Amygdala (tissue), 56 donors: ENCODE measurements at places on chromosomes 16 and 17.

- DNase-seq: no peak
Measured at GRCh38 chr16:58212824-58213655, 15.1 kb upstream of the CSNK2A2 start.

- DNase-seq: no peak
Measured at GRCh38 chr17:76537578-76538280, at the start of gene CYGB. Gene CYGB (minus strand): TSS chr17:76537709. CDS start chr17:76537542, 167 bp downstream.

- no peak for DNase-seq
Measured at GRCh38 chr17:68425979-68426378, 31.3 kb downstream of the WIPI1 start.

GRCh38 chr16:35011-35677 is 18.3 kb downstream of the POLR3K start:
- no peak for DNase-seq

- no peak for DNase-seq
Measured at GRCh38 chr16:23343643-23344612, 41.8 kb downstream of the SCNN1B start.

- no peak for DNase-seq
Measured at GRCh38 chr17:48546924-48547807, 2.3 kb upstream of the HOXB2 start.

GRCh38 chr16:76343769-76344168 is 66.6 kb downstream of the CNTNAP4 start:
- no peak for DNase-seq

GRCh38 chr16:27952811-27953210 is 110.7 kb downstream of the GSG1L start:
- DNase-seq: no peak

DNA sequence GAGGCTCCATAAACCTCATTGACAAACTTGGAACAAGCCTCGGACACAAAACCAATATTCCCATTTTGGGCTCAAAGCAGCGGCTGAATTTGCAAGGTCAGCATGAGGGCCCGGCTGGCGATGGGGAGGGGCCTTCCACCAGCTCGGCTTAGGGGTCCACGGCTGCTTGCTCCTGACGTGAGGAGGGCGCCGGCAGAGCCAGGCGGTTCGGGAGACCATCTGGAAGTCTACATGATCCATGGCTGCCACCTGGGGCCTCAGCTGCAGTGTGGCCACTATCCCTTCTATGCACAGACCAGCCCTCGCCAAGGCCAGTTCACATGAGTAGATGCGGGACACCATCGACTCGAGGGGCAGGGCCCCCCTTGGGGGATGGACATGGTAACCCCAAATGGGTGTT is 39.1 kb downstream of the NDEL1 start:
- DNase-seq: no peak

- DNase-seq: no peak
Measured at GRCh38 chr17:60914078-60914477, 236.4 kb downstream of the BCAS3 start.

DNA sequence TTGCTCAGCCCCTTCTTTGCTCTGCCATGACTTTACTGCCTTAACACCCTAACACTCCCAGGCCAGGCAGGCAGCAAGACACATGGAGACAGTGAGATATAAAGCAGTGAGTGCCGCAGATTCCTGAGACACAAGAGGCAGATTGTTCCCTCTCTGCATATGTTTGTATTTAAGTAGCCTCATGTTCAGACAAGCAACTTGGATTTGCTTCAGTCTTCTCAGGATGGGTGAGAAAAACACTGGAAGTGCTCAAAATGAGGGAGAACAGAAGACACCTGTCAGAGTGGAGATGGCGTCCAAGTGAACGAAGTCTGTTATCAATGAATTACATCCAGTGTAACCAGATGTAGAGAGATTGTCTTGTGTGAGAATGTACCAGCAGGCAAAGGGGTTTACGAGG is 86.8 kb downstream of the CES1 start:
- no peak for DNase-seq

GRCh38 chr17:63075969-63076368 is 109.9 kb downstream of the TANC2 start:
- no peak for DNase-seq

- no peak for DNase-seq
Measured at GRCh38 chr17:56824503-56824902, 9.2 kb downstream of the C17orf67 start.

DNA sequence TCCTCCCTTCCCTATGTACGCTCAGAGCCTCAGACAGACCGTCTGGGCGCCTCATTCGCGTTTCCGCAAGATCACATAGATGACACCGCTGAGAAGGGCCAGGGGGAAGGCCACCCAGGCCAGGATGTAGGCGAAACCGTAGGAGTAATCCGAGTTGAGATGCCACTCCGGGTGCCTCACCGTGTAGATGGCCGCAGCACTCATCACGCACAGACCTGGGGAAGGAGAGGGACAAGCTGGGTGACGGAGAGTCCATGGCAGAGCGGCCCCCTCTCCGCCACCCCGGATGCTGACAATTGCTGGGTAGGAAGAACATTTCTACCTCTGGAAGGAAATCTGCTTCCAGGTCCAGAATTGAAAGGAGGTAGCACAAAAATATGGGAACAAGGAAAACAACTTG is 34.3 kb downstream of the PMP22 start:
- no peak for DNase-seq

DNA sequence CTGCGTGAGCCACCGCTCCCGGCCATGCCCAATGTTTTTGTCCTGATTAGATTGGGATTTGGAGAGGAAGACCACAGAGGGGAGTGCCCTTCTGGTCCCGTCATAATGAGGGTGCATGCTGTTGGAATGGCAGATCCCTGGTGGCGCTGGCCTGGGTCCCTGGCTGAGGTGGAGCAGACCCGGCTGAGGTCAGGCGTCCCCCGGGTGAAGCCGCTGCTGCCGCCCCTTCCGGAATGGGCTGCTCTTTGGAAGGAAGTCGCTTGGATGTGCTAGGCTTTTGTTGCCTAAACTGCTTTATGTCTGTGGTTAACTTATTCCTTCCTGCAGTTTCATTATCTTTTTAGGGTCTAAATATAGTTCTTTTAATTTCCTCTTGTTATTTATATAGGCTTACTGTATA is 120.3 kb upstream of the CHMP6 start:
- no peak for DNase-seq

GRCh38 chr17:10172241-10172741 is 26.1 kb downstream of the GAS7 start:
- no peak for DNase-seq

- no peak for DNase-seq
Measured at GRCh38 chr17:83194186-83194561, 114.8 kb downstream of the METRNL start.

DNA sequence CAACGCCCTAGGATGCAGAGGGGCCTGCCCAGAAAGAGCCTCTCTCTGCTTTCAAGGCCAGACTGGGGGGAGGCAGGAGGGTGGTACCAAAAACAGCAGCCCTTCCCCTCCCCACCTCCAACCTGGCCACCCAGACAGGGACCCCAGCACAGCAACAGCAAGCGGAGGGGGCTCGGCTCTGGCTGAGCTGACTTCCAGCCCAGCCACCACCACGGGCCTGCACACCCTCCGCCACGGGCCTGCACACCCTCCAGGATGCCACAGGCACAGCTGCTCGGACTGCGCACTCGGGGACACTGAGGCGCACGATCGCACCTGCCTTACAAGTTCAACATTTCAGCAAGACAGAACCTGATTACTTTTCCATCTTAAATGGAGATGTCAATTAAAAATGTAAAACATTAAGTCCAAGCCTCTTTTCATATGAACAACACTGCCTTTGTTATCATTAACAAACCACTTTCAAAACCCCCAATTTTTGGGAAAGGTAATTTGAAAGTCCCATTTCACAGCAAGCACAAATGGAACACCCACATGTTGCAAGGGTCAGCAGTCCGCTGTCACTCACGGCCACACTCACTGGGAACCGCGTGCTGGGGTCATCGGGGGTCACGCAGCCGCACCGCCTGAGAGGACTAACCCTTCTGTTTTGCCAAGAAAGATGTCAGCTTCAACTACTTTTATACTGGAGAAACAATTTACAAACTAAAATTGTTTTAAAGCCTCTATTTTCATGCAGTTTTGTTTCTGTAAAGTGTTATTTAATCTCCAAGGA is 76.4 kb downstream of the ANKRD11 start:
- DNase-seq: no peak

DNA sequence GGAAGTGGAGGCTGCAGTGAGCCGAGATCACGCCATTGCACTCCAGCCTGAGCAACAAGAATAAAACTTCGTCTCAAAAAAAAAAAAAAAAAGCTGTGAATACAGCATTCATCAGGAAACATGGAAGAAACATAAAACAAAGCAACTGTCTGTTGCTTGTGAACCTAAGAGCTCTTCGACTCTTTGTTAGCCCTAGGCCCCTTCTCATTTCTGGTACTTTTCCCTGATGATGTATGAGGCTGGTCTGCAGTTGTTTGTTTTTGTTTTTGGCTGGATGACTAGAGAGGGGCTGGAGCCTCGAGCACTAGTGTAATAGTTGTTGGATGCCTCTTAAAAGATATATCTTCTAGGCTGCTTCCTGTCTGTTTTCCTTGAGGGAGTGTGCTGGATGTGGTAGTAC is 113.5 kb downstream of the MAP2K6 start:
- DNase-seq: no peak

GRCh38 chr17:77571155-77571981 is 387.1 kb upstream of the TNRC6C start:
- no peak for DNase-seq

- DNase-seq: no peak
Measured at GRCh38 chr16:85711982-85712587, 23.3 kb upstream of the GINS2 start.

DNA sequence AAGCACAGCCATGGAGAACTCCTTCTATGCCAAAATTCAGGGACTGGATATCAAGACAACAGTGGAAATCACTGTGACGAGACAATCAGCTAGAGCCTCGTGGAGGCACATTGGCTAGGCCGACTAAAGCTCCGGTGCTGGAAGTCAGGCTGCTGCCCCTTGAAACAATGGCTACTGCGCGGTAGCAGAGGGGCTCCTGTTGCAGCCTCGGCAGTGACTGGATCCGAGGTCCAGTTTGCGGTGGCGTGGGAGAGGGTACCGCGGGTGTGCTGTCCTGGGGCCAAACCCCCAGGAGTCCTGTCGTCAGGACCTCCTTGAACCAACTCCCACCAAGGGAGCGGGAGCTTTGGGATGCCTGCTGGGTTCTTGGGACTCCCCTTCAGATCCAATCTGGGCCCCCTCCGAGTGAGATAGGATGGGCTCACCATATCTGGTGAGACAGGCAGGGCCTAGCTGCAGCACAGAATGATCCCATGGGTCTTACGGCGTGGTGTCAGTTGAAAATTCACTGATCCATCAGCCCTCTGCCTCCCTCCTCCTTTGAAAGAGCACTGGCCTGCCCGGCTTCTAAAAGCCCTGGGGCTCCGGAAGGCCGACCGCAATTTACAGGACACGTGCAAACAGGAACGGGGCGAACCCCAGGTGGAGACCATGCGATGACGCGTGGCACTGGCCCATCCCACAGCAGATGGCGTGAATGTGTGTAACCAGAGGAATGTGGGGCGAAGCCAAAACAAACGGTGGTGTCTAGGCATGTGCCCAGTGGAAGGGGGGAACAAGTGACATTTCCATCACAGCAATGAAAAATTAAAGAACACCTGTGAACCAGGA is 15.8 kb upstream of the KCNJ18 start:
- no peak for DNase-seq

DNA sequence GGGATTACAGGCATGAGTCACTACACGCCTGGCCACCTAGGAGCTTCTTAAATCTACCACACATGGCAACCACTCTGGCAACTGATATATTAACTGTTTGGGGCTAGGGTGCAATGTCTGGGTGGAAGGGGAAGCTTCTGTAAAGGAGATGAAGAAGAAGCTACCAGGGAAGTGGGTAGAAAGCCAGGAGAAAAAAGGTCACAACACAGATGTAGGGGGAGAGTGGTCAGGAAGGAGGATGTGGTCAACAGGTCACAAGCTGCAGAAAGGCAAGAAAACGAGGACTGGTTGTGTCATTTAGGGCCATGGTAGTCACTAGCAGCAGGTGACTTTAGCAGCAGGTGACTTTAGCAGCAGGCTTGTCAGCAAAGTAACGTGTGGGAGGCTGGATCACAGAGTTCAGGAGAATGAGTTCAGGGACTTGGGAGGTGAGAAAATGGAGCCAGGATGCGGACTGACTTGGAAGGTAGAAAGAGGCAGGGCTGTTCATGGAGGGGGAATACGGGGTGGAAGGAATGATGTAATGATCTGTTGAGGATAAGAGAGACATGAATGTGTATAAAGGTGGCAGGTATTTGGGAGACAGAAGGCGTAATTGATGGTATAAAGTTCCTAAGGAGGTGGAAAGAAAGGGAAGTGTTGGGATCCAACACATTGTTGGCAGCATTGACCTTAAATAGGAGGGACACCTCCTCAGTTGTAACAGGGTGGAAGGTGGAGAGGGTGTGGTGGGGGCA is 16.3 kb upstream of the WFIKKN2 start:
- no peak for DNase-seq

- peak; percentile 46 for DNase-seq
Measured at GRCh38 chr17:80773243-80773991, 218.2 kb upstream of the CHMP6 start.
